ENCODE measurements at places on chromosomes 1 and 21.

DNA sequence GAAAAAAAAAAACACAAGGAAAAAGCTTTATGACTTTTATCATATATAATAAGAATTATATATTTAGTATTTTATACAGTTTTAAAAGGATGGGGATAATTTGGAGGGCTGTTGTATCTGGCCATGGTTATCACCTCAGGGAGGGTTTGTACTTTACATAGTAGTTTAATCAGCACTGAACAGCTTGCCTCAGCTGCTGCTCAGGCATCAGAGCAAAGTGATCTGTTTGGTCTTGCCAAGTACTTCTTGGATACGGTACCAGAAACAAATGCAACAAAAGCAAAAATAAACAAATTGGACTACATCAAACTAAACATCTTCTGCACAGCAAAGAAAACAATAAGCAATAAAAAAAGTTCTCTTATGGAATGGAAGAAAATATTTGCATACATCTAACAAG is 2.6 kb upstream of the SPTA1 start:
- DNase-seq: no peak

- DNase-seq: no peak
Observed at GRCh38 chr1:32659581-32659980, 8.6 kb downstream of the RBBP4 start.

- DNase-seq: peak; percentile 21
Observed at GRCh38 chr1:165632152-165632469, 1.1 kb downstream of the MGST3 start.

- DNase-seq: no peak
Observed at GRCh38 chr1:157466011-157466410, 86.3 kb downstream of the FCRL5 start.

DNA sequence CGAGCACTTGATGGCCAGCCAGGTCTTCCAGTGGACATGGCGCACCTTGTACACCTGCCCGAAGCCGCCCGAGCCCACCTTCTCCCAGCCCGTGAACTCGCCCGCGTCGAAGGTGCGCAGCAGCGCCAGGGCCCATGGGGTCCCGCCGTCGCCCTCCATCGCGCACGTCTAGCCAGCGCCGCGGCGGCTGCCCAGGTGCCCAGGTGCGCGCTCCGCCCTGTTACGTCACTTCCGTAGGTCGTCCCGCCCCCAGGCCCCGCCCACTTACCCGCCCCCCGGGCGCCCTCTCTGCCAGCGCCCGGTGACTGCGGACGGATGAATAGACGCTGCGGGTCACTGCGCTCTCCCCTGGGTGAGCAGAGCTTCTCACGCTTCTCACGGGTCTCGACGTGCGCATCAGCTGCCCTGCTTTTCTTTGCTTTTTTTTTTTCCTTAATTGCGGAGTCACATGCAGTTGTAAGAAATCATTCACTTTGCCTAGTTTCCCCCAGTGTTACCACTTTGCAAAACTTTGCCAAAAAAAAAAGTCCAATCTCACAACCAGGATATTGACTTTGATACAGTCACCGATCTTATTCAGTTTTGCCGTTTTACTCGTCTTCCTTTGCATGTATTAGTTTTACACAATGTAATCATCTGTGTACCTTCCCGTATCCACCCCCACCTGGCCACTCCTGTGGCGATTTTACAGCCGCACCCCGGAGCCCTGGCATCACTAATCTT is at the start of gene RIPK4:
Gene RIPK4, minus strand, starts transcription at position 170 of the 723 bp plus-strand sequence. Its CDS starts 11 bp downstream, at position 159.
- DNase-seq: peak; percentile 90

DNA sequence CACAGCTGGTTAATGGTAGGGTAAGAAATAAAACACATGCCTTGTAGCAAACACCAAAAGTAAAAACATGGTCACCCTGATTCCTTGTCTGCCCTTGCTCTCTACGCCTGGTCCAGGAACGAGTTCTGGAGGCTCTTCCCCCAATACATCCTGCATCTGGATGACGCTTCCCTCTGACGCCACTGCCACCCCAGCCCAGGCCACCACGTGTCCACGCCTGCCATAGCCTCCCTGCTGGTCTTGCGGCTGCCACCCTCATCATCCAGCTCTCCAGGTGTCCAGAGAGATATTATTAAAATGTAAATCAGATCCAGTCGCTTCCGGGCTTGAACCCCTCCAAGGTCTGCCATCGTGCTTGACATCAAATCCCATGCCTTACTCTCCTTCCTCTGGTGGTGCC is 39.3 kb downstream of the IGSF21 start:
- DNase-seq: no peak

DNA sequence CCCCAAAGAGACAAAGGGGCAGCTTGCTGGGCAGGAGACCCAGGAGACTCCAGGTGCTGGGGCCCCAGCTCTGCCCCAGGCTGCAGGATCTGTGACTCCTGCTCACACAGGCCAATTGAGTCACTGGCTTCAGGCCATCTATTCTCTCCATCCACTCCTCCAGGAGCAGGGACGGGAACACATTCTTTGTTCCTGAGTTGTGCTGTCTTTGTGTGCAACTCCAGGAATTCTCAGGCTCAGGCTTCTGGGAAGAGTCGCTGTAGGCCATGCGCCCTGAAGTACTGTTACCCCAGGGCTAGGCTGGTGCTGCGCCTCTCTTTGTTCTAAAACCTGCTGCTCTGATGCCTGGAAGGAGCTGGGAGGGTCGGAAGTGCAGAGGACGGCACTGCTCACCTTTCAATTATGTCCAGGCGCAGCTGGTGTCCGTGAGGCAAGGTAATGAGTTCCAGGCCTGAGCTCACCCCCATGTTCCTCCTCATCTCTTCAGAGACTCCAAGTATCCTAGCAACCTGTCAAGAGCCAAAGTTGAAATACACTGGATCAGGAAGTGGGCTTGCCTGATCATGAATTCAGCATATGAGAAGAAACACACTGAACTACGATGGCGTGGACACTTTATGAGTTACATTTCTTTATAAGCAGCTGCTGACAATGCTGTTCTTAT is 105.9 kb downstream of the BCAR3 start:
- DNase-seq: no peak

DNA sequence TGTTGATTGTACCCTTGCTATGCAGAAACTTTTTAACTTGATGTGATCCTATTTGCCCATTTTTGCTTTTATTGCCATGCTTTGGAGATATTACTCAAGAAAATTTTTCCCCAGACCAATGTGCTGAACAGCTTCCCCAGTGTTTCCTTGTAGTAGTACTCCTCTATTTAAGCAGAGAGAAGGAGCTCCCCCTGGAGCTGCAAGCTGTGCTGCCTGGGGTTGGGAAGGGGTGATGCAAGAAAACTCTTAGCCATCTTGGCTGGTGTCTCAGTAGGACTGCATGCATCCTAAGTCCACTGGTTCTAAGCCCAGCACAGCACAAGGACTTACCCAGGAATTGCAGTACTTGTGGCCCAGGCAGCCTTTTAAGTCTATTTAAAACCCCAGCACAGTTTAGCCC is 121.6 kb downstream of the NTMT2 start:
- peak; percentile 28 for DNase-seq

GRCh38 chr21:46082963-46083790 is 14.7 kb upstream of the COL6A2 start:
- no peak for DNase-seq

DNA sequence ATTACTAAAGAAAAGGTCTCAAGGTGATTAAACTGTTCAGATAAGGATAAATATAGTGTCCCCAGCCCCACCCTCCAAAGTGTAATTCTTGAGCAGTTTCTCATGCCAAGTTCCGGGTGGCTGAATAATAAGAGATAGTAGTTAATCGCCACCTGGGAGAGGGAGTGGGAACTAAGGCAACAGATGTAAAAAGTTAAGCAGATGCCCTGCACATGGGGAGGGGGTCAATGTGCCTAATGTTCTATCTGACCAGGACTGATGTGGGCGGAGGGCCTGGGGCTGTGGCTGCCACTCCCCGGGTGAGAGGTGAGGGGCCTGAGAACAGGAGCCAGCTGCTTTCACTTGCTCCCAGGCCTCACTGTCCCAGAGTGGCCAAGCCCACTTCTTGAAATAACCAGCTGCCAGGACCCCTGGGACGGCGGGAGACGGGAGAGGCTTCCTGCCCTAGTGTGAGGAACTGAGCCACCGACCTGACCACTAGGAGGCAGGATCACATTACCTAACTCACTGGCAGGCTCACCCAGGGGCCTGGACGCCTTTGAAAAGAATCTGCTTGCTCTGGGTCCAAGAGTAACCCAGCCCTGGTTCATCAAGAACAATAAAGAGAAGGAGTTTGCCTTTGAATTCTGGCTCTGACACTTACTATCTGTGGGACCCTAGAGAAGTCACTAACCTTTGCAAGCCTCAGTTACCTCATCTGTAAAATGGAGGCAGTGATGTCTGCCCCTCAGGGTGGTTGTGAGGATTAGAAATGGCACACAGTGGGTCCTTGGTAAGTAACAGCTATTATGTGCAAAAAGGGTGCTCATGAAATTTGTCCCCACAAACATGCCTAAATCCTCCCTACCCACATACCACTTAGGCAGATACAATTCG is 179.2 kb downstream of the ATG4C start:
- peak; percentile 85 for DNase-seq

DNA sequence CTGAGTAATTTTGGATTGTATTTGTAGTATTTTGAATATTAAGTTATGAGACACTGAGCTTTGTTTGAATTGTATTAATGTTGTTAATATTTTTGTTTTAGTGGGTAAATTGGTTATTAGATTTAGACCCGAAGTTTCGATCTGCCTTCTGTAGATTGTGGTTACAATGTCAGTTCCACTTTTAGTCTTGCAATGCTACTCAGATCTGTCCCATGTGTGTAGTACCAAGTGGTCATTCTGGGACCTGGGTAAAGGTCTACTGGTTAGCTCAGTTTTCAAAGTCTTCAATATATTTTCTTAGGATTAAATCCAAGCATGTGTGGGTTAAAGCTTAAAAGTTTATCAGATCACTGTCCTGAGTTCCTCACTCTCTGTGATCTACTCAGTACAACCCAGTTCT is 346.5 kb upstream of the PROX1 start:
- DNase-seq: no peak

- DNase-seq: no peak
Observed at GRCh38 chr1:108141621-108142020, 58.5 kb downstream of the SLC25A24 start.

DNA sequence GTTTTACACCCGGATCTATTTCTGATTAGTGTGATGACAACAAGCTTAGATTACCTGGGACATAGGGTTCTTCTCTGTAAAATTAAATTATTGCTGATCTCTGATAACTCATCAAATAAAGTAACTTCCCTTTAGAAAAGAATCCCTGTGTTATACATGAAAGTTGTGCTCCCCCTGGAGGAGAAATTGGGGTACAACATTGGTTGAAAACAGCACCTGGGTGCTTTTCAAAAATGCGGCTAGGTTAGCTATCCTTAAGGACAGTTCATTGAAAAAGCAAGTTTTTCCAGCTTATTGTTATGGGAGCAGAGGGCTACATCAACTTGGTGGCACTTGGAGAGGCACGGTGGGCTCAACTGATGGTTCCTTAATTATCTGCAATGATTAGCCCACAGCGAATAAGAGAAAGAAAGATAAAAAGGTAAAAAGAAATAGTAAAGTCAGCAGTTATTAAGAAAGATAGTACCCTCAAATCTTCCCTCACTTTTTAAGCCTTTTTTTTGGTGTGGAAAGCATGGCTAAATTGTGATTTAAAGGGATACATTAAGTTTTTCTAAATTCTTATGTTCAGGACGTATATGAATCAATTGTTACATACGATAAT is 97.8 kb downstream of the FMN2 start:
- DNase-seq: peak; percentile 38

GRCh38 chr1:204446413-204447111 is 34.9 kb upstream of the PPP1R15B start:
- DNase-seq: peak; percentile 90

DNA sequence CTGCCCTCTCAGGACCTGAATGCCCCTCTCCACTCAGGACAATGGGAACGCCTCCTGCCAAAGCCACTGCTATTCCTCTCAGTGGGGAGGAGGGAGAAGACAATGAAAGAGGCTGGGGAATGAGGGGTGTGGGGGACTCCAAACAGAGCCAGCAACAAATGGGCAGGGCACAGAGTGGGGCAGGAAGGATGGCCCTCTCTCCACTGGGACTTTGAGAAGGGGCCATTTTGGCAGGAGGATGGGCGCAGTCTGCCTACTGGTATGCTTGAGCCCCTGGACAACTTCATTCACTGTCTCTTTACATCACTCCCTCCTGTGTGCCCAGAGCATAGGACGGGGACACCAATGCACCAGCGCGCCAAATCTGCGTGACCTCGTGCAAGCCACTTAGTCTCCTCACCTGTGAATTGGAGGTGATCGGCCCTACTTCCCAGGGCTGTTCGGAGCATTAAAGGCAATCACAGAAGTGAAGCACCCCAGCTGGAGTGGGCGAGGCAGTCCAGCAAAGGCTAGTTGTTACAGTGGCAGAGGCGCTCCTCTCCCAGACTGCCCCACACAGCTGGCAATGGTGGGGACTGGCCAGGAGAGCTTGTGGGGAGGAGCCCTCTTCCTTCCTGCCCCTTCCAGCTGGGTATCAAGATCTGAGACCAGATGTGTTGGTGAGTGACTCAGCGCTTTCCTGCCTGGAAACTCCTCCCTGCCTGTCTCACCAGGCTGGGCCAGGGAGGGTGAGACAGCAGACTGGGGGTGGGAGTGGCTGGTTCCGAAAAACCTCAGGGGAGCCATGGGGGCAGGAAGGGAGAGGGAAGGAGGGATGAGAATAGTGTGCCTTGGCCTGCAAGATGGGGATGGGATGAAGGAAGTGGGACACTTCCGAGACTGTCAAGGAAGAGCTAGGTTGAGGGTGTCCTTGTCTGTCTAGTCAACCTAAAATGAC is 22.4 kb upstream of the SYNC start:
- no peak for DNase-seq

DNA sequence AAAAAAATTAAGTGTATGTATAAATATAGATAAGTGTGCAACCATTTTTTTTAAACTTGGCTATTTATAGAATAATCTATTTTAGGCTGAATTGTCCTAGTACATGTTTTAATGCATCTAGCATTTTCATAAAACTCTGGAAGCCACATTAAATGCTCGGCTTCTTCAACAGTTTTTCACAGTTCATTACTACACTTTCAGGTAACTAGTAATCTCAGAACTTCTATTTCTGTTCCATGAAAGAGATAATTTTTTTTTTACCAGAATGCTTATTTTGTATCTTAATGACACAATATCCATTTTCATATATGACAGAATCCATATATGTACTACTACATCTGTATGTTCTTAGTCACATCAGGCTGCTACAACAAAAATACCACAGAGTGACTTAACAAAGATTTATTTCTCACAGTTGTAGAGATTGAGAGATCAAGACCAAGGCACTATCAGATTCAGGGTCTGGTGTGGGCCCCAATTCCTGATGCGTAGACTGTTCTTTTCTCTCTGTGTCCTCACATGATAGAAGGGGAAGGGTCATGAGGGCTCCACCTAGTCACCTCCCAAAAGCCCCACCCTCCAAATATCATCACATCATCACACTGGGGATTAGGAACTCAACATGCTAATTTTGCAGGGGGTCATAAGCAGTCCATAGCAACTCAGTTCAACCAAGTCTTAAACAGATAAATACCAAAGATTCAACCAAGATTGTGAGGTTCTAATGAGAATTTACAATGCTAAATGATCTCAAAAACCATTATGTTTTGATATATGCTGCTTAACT is 43.1 kb downstream of the ARHGAP29 start:
- DNase-seq: no peak

GRCh38 chr1:107496002-107496401 is 355.2 kb downstream of the NTNG1 start:
- DNase-seq: no peak

- DNase-seq: no peak
Observed at GRCh38 chr1:60813071-60813470, 269.3 kb upstream of the NFIA start.
